ENCODE measurements at places on chromosomes 16 and 17. TPM values are rescaled to one million over a fixed set of nuclear protein-coding genes. Genes with fewer than 3 reads are reported as not detected.

GRCh38 chr16:79871906-79872305 lies 271.4 kb upstream of the MAF start:
- no peak for DNase-seq

DNA sequence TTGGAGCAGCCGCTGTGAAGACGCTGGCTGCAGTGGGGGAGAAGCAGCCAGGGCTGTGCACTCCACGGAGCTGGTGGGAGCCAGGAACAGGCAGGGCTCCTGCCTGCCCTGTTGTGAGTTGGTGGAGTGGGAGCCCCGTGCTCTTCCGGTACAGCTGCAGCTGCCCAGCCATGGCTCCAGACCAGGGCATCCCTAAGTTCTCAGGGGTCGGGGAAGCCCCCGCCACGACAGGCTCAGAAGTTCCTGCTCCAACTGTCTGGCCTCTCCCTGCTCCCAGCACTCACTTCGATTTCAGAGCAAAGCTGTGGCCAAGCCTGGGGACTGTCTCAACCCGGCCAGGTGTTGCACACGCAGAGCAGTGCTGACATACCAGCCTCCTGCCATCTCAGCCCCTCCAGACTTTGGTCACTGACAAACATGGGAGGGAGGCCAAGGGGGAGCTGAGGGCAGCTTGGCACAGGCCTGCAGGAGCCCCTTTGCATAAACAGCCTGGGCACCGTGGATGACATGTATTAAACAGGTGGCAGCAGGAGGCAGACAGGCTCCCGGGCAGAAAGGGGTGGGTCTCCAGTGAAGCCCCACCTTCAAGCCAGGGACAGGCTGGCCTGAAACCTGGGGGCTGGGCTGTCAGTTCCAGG lies 13.9 kb upstream of the KDM8 start:
- DNase-seq = no peak

Gene PROCA1
- total RNA-seq = 0.36 TPM

Gene IKZF3
- total RNA-seq = not detected

GRCh38 chr17:39687101-39687545 lies 734 bp downstream of the PGAP3 start:
- DNase-seq = no peak

Data from IMR-90 (cell line).